Naive B cell (primary cell): ENCODE measurements at places on chromosomes 1 and 21.

DNA sequence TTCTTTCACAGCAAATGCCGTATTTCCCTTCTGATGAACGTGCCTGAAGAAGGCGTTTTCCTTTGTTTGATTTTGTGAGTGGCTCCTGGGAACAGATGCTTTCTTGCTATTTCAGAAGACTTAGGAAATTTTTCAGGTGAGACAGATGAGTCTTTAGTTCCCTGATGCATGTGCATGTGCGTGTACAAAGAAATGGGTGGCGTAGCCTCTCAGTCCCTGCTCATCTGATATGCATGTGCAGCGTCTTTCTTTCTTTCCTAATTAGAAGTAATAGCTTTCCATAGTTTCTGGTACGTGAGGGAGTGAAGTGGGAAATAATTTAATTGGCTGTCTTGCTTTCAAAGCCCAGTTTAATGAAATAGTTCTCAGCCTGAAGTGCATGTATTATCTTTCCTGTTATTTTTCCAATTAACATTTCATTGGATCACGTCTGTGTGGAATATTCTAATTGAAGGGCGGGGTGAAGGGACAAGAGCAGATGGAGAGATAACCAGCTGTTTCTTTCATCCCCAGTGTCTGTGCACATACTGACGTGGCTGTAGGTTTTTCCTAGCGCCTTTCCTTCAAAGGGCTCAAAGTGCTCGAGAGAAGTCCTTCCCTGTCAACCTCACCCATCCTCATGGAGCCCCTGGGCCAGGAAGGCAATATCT, 104.3 kb downstream of the FAM78B start:
- DNase-seq, result no peak

- DNase-seq, result no peak
Measured at GRCh38 chr1:7003676-7004075, 218.4 kb downstream of the CAMTA1 start.

- DNase-seq, result no peak
Measured at GRCh38 chr1:36609241-36610027, 126.7 kb upstream of the CSF3R start.

GRCh38 chr1:61322769-61323168, 240.4 kb downstream of the NFIA start:
- no peak for DNase-seq

GRCh38 chr1:156129687-156130577, 15.4 kb downstream of the LMNA start:
- DNase-seq, result peak; percentile 73

DNA sequence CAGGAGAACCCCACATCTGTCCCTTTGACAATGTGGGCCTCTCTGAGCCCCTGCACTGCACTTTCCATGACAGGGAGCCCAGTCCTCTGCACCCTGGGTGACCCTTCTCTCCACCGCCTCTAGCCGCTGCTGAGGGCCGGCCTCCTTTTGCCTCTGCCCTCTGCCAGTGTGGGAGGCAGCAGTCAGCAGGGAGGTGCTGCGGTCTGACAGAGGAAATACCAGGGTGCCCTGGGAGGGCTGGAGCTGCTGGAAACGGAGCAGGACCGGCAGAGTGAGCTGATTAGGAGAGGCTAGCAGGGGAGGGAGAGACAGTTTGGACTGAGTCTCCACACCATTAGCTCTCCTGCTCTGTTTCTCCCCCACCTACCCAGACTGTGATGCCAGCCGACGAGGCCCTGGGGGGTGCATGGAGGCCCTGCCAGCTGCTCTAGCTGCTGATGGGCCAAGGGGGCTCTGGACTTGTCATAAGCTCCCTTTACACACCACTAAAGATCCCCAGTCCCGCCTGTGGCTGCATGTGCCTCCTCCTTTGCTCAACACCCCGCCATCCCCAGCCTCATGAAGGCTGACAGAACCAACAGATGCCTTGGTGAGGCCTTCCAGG, 171.1 kb upstream of the KLHDC7A start:
- no peak for DNase-seq
